Activated naive CD4-positive, alpha-beta T cell treated with Interleukin-2 at 50 U/mL for 16 hours (primary cell): ENCODE measurements at places on chromosomes 2 and 18.

DNA sequence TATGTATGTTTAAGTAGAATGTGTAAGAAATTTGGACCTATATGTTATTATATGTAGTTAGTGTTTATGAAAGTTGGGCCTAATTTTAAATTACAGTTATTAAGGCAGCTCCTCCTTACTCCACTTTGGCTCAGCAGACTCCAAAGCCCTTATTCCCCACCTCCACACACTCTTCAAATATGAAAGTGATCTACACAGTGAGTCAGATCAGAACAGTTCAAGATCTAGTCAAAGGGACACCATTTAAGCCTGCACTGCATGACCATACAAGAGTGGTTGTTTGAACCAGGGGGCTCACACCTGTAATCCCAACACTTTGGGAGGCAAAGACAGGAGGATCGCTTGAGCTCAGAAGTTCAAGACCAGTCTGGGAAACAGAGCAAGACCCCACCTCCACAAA is 21.2 kb upstream of the PMAIP1 start:
- no peak for DNase-seq

- DNase-seq, result no peak
Measured at GRCh38 chr2:129061069-129061768, 742.6 kb upstream of the HS6ST1 start.

GRCh38 chr2:10584843-10585475 is 104.8 kb downstream of the NOL10 start:
- no peak for DNase-seq

DNA sequence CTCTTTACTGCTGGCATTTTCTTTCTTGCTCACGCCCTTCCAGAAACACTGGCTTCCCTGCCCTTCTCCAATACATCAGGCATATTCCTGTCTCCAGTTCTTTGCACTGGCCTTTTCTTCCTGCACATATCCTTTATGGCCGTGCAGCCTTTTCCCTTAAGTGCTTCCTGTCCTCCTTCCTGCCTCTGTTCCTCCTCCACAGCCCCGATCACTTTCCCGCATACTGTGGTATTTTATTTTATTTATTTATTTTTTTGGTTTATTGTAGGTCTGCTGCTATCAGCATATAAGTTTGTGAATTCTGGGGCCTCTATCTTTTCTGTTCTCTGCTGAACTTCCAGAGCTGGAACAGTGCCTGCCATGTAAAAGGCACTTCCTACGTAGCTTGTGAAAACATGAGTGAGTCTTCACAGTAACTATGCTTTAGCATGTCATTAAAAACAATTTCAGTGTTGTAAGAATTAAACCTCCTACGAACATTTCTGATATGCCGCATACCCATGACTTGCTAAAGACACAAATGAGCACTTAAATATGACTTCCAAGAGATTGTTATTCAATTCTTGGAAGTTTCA is 289.1 kb downstream of the TRIB2 start:
- DNase-seq, result no peak

DNA sequence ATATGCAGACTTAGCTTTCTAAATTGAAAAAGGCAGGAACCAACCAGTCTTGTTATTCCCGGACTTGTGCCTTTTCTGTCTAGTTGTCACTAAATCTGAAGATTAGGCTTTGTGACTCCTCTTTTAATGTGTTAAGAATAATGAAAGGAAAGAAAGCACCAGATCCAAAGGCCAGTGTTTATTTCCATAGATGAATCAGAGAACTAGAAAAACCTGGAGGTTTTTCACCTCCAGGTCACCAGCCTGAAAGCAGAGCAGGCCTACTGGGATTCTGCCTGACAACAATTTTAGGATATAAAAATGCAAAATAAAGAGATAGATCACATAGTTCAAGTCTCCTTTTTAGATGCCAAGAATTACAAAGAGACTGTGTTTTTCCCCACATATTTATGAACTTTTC is 160.4 kb downstream of the GULP1 start:
- no peak for DNase-seq
